ENCODE measurements at places on chromosomes 1 and 21.

DNA sequence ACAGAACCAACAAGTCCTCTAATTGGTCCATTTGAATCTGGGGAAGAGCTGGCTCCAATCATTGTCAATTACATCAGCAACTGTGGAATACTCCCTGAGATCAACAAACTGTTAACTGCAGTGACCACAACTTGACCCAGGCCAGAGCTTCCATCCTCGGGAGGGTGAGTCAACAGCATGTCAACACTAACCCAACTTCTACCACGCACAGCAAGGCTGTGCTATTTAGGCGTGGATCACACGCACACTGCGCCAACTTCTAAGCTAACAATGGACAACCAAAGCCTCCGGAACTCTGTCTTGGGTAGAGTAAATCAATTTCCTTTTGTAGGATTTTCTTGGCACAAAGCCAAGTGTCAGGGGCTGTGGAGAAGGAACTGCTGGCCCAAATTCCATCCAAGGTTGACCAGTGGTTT lies 30.4 kb downstream of the APP start:
- no peak for DNase-seq

GRCh38 chr21:23740463-23740862 lies 1866.8 kb downstream of the MRPL39 start:
- no peak for DNase-seq

DNA sequence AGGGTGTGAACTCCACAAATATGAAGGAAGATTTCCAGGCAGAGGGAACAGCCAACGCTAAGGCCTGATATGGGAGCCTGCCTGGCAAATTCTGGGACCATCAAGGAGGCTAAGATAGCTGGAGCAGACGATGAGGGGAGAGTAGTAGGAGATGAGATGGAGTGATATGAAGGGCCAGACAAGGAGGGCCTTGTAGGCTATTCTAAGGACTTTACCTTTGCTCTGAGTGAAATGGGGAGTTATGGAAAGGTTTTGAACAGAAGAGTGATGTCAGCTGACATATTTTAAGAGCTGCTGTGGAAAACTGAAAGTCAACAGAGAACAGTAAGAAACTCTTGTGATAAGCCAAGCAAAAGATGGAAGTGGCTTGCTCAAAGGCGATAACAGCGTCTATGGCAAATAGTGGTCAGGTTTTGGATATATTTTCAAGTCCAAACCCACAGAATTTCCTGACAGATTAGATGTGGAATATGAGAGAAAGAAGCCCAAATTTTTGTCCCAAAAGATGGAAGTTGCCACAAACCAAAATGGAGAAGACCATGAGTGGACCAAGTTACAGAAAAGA lies 2.1 kb upstream of the TP53BP2 start:
- no peak for DNase-seq

GRCh38 chr1:54017979-54018378 lies at the start of gene LDLRAD1:
LDLRAD1 (minus strand) TSS chr1:54018186; CDS start chr1:54018112, 74 bp downstream.
- no peak for DNase-seq

DNA sequence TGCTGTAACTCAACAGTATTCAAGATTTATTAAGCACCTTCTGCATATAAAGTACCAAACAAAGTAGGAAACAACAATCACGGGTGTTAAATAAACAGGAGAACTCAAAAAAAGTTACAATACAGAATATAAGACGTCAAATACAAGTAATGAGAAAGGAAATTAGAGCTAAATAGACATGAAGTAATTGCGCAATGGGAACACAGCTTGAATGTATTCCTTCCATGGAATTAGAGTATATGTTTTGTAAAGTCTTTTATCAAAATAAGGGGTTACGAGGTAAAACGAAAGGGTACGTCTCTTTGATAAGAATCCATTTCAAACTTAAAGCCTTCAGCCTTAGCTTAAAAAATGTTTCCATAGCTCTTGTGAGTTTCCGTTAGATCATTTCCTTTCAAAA lies 109.1 kb downstream of the SPATA6 start:
- DNase-seq, result no peak

DNA sequence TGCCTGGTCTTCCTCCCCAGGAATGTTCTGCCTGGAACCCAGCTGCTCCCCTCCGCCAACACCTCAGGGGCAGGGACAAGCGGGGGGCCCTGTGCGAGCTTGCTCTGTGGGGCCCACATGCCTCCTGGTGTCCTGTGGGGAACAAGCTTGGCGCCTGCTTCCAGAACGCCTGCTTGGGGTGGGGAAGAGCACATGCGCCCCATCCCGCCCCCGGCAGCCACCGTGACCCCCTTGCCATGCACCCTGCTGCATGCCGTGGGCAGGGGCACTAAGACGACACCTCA lies 57.4 kb downstream of the MEGF6 start:
- DNase-seq, result no peak

- no peak for DNase-seq
Observed at GRCh38 chr1:201384406-201384782, 6.9 kb upstream of the TNNT2 start.

DNA sequence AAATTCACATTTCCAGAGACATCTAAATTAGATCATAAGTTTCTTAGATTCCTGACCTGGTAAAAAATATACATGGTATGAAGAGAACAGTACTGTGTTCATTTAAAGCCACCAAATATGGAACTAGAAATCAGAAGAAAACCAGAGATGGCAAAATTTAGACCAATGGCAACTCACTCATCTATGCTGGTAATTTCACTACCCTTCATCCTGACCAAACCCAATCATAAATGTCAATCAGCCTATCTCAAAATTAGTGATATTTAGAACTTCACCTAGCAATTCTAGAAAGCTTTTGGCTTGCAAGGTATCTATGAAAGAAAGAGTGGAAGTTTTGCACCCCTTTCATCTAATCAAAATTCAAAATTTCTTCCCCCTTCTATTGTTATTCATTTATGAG lies 107.7 kb downstream of the NIBAN1 start:
- DNase-seq, result no peak

GRCh38 chr1:44371206-44371605 lies 16.1 kb upstream of the ERI3 start:
- no peak for DNase-seq

- no peak for DNase-seq
Observed at GRCh38 chr1:79204779-79205479, 198.4 kb upstream of the ADGRL4 start.

- DNase-seq, result no peak
Observed at GRCh38 chr1:199612976-199613774, 414.3 kb upstream of the NR5A2 start.

DNA sequence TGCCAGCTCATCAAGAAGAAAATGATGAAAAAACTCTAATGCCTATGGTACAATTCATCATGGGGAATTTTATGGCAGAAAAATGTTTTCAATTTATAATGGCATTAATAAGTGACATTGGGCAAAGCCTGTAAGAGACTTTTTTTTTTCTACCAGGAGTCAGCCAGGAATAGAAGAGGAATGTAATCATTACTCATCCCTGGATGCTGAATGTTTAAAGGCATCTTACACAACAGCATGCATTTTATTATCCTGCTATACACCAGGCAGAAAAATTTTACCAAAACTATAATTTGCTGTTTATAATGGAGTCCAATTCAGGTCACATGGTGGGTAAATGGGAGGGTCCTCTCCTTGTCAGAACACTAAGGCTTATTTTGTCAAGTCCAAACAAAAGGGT lies 189.9 kb upstream of the BEND5 start:
- no peak for DNase-seq

DNA sequence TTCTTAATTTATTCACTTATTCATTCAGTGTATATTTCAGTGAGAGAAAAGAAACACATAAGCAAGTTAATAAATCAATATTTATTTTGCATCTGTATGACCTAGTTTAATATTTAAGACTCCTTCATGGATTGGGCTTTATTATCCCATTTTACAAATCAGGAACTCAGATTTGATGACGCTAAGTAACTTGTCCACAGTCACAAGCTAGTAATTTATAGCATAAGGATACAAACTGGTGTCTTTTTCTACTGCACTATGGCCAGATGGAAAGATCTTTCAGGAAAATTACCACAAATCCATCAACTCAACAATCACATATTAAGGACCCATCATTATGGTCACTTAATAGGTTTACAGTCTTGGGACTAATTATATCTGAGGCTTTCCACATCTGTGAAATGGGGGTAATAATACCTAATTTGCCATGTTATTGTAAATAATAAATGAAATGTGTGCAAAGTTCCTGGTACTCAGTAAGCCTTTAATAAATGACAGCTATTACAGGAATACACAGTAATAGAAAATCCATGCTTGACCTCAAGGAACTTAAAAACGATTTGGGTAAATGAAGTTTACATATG lies 13.3 kb downstream of the CDKN2C start:
- DNase-seq, result no peak

DNA sequence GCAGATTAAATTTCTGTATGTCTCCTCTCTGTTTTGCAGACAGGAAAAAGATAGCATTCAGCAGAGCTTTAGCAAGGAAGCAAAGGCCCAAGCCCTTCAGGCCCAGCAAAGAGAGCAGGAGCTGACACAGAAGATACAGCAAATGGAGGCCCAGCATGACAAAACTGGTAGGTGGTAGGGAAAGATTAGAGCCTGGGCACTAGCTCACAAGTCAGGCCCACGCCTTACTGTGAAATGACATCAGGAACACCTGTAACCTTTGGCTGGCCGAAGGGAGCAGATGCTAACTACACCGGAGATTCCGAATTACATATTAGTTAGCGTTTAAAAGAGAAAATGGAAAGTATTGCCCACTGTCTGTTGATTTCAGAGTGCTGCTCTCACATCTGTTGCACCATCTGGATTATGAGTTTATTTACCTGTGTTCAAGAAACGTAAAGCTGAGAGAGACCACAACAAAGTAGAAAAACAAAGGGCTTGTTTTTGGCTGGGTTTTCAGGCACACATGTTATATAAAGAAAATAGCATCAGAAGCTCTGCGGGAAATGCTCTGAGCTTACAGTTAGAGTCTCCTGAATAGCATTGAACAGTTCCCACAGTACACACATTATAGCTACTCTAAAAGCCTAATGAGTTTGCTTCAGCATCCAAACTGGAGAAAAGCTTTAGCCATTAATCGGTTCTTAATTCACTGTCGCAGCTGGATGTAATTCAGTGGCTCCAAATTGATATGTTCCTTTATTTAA lies 160.0 kb downstream of the SDCCAG8 start:
- no peak for DNase-seq

DNA sequence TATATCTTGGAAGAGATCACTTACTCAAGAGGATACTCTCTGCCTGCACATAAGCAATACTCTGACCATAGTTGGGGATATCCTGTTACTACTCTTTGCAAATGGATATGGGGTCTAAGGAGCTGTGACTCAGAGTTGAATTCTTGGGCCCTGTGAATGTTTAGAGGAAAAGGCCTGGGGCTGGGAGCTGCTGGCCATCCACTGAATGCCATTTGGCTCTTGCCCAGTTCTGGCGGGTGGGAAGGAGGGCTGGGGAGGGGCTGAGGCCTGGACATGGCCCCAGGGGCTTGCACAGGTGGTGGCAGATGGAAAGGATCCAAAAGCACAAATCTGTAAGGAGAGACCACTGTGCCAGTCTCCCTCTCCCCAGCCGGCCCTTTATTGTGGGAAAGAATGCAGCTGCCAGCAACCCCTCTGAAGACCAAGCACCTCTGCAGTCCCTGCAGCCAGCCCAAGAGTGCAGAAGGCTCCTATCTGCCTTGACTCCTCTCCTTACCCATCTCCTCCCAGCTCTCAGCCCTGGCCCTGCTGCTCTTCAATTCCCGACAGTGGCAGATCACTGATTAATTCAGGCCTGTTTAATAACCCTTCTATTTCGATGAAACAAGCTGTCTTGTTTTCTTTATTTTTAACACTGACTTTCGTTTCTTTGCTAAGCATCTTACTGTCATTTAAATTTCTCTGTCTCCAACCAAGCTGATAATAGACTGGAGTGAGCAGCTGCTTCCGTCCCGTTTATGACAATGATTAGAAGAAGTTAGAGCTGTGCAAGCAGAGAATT lies 12.1 kb downstream of the PLXNA2 start:
- DNase-seq, result peak; percentile 67

- DNase-seq, result no peak
Observed at GRCh38 chr1:53614231-53615021, 124.5 kb downstream of the GLIS1 start.

DNA sequence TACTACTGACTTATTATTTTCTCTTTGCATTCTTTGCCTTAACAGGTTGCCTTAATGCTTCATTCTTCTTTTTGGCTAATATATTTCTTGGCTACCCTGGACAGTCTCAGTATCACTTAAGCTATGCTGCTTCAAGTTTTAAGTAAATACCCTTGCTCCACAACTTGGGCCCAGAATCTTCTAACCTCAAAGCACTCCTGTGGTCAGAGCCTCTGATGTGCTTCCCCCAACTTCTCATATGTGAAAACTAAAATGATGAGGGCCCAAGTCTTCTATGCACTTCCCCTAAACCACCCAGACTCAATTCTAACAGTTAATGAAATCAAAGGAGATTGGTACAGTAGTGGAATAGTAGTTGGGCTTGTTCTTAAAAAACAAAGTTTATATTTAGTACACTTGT lies 314.1 kb downstream of the PLPP3 start:
- DNase-seq, result no peak

DNA sequence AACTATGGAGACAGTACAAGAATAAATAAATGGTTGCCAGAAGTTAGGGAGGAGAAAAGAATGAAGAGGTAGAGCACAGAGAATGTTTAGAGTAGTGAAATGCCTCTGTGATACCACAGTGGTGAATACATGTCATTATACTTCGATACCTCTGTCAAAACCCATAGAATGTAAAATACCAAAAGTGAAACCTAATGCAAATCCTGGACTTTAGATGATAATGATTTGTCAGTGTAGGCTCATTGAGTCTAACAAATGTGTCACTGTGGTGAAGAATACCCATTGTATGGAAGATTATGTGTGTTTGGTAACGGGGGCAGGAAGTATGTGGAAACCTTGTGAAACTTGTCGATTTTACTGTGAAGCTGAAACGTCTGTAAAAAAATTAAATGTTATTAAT lies 1106.5 kb upstream of the TMPRSS15 start:
- DNase-seq, result no peak

- no peak for DNase-seq
Observed at GRCh38 chr1:214318956-214319736, 38.2 kb downstream of the SMYD2 start.

DNA sequence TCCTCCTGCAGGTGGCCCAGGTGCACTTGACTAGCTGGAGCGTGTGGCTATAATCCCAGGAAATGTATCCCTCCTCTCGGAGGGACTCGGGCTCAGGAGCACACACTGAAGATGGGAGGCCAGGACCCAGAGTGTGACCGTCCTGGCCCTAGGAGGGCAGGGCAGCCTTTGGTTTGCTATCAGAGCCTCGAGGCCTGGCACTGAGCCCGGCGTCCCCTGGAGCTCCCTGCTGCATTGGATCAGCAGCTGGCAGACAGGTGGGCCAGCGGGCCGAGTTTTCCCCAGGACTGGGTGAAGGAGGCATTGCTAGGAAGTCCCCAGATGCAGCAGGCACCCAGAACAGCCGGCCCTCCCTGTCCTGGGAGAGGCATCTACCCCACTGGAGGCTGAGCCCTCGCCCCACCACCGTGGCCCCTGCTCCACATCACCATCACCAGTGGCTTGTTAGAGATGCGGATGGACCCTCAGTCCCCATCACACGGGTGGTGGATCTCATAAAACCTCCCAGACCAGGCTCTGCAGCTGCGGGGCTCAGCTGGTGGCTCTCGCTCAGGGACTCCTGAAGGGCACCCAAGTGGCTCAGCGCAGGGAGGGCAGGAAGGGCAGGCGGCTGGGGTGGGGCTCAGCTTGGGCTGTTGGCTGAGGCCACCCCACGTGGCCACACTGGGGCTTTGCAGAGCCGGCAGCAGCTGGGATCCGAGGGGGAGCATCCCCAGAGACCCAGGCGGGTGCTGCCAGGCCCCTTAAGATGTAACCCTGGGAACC lies 32.7 kb upstream of the POFUT2 start:
- peak; percentile 69 for DNase-seq

- no peak for DNase-seq
Observed at GRCh38 chr1:58768971-58769808, 14.7 kb downstream of the JUN start.

GRCh38 chr1:49465486-49466185 lies 558.1 kb downstream of the AGBL4 start:
- no peak for DNase-seq

Data from DMS79 (cell line).